ENCODE measurements at places on chromosomes 3 and 15. TPM values are rescaled to one million over a fixed set of nuclear protein-coding genes. Genes with fewer than 3 reads are reported as not detected.

DNA sequence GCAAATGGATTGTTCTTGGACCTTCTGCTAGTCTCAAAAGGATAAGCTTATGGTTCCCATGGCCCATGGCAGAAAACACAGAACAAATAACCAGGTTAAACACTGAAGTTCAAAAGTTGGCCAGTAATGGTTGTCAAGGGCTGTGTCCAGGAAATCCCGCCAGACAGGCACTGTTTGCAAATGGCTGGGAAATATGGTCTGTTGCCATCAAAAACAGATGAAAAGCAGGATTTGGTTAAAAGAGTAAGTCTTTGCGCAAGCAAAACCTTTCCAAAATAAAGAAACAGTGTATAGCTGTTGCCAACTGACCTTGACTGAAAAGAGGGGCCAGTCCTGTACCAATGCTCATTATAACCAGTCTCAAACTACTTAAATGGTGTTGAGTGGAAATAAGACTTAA lies 58.6 kb downstream of the WWTR1 start:
- DNase-seq, result no peak

Gene SPCS1
- polyA plus RNA-seq, result 265 TPM

Gene SELENOT
- 120 TPM for polyA plus RNA-seq

DNA sequence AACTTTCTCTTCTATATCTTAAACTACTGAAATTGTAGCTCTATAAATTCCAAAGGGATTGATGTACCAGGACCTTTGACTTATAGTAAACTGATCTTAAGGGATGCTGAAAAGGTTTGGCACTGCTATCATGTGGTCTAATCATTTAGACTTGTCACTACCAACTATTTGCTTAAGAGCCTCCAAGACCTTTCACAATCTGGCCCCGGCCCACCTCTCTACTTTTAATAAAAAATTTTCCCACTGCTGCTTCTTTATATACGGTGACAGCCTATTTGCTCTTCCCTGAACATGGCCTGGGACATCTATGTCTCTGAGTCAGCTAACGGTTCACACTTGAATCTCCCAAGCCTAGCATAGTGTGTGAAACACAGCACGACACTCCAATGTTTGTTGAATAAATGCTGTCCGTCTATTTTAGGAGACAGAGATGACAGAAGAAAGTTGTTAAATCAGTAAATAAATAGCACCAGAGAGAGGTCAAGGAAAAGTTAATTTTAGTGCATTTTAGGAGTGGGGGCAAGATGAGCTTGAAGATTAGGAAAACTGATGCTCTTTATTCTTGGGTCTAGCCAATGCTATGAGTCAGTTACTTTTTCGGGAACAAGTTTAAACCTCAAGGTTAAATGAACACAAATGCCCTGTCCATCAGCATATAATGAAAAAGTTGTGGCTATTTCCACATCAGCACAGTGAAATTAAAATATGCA lies 212.9 kb downstream of the TIGIT start:
- no peak for DNase-seq

Gene TM6SF1
- 2.6 TPM for polyA plus RNA-seq

Gene OXTR
- 0.39 TPM for polyA plus RNA-seq

Gene COL8A1
- polyA plus RNA-seq, result 3.6 TPM

Gene LYZL4
- not detected for polyA plus RNA-seq

DNA sequence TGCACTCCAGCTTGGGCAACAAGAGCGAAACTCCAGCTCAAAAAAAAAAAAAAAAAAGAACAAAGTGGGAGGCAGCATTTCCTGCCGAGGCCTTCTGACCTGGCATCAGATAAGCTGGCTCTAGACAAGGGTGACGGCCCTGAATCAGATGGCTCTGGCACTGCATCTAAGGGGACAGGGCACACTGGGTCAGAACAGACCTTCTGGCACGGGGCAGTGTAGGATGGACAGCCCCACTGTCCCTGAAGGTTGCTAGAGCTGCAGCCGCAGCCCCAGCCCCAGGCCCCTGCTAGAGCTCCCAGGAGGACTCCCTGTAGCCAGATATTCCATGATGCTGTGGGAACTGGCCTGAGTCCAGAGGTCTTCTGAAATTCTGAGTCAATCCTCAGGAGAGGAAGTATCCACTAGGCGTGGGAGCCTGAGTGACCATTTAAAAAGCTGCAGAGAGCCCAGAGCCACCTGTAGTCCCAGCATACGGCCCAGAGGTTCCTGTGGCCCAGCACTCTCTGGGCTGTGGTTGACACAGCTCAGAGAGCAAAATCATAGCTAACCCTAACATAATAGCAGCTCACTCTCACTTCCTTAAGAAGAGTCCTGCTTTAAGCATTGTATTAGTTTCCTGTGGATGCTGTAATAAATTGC lies 69.2 kb upstream of the MFGE8 start:
- peak; percentile 59 for DNase-seq

DNA sequence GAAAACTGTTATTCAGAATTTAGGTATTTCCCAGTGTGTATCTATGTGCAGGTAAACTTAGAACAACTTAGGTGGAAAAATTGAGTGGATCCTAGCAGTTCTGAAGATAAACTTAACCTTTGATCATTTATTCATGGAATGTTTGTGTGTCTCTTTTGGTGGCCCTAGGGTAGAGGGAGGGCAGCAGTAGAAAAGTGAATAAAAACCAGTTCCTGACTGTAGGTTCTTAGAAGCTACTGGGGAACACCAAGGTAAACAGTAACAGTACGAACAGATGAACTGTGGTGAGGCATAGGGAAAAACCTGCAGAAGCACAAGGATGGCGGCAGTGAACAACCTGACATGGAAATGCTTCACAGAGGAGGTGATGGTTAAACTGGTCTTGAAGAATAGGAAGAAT lies 2.5 kb downstream of the SNRK start:
- no peak for DNase-seq

- no peak for DNase-seq
Measured at GRCh38 chr3:182165234-182165633, 453.5 kb downstream of the SOX2 start.

DNA sequence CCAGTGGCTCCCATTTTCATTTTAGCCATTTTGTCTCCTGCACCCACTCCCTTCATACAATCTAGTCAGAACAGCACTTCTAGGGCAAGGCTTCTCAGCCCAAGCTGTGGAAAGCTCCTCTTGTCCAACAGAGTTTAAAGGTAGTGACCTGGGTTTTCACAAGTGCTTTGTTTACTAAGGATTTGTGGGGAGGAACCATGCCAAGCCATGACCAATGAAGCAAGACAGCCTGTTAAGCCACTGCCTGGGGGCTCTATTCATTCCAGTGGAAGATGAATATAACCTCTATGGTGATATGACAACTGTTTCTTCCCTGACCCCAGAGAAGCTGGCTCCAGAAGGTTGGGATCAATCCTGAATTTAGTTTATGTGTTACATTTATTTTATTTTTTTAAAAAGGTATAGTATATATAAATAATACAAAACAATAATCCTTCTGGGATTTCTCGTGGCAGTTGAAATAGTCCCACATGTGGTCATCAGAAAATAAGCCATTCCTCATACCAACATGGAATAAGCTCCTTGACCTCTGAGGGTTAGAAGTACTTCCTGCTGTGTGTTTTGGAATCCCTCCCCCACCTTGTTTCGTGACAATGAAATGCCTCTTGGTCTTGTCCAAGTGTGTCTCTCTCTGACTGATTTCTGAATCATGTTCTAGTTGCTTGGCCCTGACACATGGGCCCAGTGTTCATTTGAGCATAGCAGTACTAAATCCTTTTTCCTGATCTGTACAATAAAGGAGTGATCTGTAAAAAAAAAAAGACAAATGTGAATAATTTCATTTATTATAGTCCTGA lies 13.3 kb upstream of the THUMPD3 start:
- DNase-seq, result peak; percentile 23

Gene GADL1
- 0.54 TPM for polyA plus RNA-seq

Gene CIAO2A
- 92.4 TPM for polyA plus RNA-seq

Measured in kidney (tissue), 22 donors.